ENCODE measurements at places on chromosomes 5 and 9.
A peak's percentile ranks its signal among the peaks of the same experiment; 100 is the strongest.

- DNase-seq = no peak
These were observed 732 bp downstream of the GBGT1 start for GRCh38 chr9:133162861-133163503.

DNA sequence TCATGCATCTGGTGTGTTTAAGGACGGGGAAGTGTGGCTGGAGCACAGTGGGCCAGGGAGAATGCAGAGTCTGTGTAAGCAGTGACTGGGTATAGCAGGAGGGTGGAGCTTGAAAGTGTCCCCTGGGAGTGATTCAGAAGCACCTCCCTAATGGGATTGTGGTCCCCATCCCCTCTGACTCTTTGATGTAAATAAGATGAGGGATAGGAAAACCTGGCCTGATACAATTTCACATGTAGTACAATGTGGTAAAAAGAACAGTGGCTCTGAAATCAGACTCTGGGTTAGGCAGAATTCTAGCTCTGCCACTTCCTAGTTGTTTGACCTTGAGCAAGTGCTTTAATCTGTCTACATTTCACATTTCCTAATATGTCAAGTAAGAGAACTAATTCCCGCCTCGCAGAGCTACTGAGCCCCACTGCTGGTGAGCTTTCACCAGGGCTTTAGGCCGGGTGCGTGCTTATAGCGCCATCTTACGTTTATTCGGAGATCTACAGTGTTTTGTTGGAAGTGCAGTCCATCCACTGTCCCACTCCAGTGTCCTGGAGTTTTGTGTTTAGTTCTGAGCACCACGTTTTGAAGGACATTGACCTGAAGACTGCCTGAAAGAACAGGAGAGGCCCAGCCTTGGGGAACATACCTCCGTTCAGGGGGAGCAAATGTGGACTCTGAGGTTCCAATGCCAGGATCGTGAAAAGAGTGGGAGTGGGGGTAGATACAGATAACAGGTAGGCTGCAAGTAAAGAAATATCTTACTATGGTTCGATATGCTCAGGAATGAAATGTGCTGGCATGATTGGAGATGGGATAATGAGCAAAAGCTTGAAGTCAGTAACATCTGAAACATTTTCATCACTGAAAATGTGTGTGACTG lies 51.2 kb upstream of the TESK1 start:
- DNase-seq = peak; percentile 26

- no peak for DNase-seq
These were observed 23.4 kb downstream of the FRMD3 start for GRCh38 chr9:83514767-83515166.

GRCh38 chr9:4344946-4345345 lies 45.1 kb upstream of the GLIS3 start:
- peak; percentile 13 for DNase-seq

DNA sequence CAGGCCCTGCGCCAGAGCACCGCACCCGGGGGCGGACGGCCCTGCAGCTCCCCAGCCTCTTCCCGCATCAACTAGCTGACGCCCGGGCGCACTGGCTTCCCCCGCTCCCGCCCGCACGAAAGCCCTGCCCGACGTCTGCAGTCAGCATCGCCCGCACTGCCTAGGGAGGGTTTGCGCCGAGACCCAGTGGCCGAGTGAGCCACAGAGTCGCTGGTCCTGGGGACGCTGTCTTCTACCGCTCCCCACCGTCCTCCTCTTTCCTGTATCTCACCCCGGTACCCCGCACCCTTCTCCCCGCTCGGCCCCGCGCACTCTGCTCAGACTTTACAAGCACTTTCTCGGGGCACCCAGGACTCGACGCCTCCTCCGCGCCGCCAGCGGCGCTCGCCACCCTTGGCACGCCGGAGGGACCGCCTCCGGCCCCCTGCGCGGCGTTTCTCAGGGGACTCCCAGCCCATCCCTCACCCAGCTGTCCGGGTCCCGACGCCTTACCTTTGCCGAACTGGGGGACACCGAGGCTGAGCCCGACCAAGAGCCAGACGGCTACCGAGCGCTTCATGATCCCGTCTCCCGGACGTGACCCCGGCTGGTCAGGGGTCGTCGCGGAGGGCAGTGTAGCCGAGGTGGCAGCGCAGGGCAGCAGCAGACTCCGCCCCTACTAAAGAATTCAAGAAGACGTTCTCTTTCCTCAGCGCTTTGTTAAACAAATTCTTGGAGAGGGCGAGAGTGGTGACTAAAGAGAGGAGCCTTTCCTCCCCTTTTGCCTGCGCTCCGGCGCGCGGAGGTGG lies 670 bp downstream of the EDIL3 start:
- DNase-seq = no peak

GRCh38 chr5:153489611-153490010 lies 859 bp upstream of the GRIA1 start:
- DNase-seq = no peak

Measured in CD4-positive, alpha-beta T cell treated with Interleukin-6 at 100 ng/mL for 8 hours (primary cell).